Activated effector memory CD4-positive, alpha-beta T cell treated with anti-CD3 and anti-CD28 coated beads, Interleukin-2, amount 50 U/mL, for 16 hours (primary cell): ENCODE measurements at places on chromosomes 1 and 21.
A peak's percentile ranks its signal among the peaks of the same experiment; 100 is the strongest.

GRCh38 chr21:37940691-37941090, 24.4 kb upstream of the KCNJ6 start:
- DNase-seq, result no peak

DNA sequence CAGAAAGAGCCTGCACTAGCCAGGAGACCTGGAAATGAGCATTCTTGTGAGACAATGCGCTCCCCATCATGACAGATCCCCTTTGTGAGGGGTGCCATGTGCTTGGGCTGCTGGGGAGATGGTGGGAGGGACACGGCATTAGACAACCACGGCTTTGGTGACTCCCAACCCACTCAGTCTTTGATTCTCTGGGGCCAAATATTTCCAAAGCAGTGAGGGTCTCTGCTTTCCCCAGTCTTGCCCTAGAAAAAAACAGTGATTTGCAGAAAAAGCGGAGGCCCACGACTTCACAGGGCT, 10.2 kb downstream of the SLC45A3 start:
- no peak for DNase-seq

- DNase-seq, result no peak
These were observed 76.9 kb downstream of the FH start for GRCh38 chr1:241442686-241443085.

- DNase-seq, result no peak
These were observed 10.0 kb upstream of the LRRC8C start for GRCh38 chr1:89622895-89623294.

DNA sequence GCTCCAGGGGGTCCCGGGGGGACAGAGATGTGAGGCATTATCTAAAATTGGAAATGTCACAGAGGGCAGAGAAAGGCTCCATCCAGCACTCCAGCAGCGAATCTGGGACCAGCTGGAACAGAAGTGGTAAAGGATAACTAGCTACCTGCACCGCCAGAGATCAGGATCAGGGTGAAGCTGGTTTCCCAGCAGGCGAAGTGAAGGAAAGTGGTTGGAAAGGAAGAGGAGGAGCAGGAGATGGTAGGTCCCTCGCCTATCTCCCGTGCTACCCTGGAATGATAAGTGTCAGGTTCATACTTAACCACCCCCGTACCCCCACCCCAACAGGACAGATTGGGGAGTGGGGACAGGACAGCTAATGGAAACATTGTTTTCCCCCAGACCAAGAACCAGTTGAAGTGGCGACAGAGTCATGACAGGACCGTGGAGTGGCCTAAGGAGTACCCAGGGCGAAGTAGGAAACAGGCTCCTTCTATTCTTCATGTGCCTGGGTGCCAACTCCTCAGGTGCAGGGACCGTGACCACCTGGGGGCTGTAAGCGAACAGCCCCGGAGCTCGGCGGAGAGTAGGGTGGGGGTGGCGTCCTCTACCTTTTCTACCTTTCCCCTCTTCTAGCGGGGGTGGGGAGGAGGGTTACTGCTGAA, 717 bp downstream of the B4GALT3 start:
- no peak for DNase-seq

DNA sequence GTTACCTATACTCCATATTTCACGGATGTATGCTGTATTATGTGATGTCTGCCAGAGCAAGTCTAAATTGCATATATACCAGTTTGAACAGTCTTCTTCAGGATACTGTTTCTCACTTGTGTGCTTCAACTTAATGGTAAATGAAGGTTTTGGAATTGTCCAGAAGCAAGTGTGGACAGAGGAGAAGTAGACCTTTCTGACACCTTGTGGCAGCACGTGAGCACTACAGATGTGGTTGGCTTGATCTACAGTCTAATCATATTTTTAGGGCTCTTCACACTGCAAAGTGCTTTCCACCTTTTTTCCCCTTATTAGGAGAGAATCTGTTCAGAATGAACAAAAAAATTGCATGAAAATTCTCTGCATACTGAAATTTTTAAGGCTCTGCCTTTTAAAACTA, 10.9 kb downstream of the MORC3 start:
- DNase-seq, result peak; percentile 79

GRCh38 chr1:40132383-40133311, 28.5 kb upstream of the RLF start:
- DNase-seq, result no peak

GRCh38 chr21:33127154-33127867, 57.4 kb downstream of the OLIG1 start:
- DNase-seq, result peak; percentile 82

- no peak for DNase-seq
These were observed 9.1 kb downstream of the YBEY start for GRCh38 chr21:46295177-46295770.

DNA sequence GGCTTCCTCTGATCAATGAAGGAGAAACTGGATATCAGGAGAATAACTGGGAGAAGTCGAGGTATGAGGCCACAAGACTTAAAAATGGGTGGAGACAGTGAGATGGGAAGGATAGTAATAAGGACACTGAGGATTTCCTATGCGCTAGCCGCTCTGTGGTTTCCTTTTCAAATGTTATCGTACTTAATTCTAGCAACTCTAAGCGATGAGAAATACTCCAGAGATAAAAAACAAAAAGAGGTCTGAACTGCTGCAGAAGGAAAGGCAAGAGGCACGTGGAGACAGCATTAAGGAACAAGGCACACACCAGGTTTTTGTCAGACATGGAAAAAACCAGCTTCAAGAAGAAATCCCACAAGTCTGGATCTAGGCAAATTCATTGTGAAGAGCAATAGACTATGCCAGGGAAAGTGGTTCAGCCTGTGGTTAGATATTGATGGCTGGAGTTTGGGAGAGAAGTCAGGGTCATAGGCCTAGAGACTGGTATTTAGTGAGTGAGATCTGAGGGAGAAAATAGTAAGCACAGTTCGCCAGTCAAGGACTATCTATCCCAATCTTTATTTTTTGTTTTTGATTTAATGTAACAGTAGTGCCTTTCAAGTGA, 5.3 kb downstream of the CLCA2 start:
- DNase-seq, result no peak

DNA sequence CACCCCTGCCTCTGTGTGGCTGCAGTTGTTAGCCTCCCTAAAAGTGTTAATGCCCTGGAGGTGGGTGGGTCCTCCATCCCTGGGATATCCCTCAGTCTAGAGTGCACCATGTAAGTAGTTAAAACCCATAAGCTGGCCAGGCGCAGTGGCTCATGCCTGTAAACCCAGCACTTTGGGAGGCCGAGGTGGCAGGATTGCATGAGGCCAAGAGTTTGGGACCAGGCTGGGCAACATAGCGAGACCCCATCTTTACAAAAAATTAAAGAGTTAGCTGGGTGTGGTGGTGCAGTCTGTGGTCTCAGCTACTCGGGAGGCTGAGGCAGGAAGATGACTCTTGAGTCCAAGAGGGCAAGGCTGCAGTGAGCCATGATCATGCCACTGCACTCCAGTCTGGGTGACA, 10.3 kb downstream of the MYOC start:
- no peak for DNase-seq

- DNase-seq, result no peak
These were observed 24.7 kb upstream of the ADGRB2 start for GRCh38 chr1:31788825-31789256.

DNA sequence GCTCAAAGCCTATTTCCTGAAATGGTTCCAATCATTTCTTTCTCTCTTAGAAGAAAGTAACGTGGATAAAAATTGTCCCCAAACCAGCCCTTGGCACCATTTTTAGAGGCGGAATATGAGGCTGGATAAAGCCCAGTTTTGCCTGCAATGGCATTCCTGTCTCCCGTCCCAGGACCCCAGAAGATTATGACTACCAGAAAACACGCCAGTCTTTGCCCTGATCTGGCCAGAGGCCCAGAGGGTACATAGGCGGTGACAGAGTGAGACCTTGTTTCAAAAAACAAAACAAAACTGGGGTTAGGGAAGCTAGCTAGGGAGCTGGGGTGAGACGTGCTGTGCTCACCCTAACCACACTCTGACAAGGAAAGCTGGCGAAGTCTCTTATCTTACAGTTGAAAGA, at the start of gene AADACL4:
TSS of gene AADACL4 (plus strand) at position 301 of the 400 bp plus-strand sequence. CDS start 462 bp downstream, outside the sequence.
- no peak for DNase-seq

- DNase-seq, result no peak
These were observed 20.3 kb downstream of the RXRG start for GRCh38 chr1:165424454-165425216.

DNA sequence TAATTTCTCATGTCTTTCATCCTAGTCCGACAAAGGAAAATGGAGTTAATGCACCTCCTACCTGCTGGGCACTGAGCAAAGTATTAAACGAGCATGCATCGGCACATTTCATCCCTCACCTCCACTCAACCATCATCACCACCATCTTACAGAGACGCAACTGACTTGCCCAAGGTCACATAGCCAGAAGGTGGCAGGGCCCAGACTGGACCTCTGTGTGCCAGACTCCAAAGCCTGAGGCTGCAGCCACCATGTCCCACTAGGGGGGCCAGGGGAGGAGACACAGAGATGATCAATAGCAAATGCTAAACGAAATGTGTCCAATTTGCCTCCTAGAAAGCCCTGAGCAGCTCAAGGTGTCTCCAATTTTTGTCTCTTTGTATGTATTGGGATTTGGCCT, 163.7 kb upstream of the EDN2 start:
- no peak for DNase-seq

DNA sequence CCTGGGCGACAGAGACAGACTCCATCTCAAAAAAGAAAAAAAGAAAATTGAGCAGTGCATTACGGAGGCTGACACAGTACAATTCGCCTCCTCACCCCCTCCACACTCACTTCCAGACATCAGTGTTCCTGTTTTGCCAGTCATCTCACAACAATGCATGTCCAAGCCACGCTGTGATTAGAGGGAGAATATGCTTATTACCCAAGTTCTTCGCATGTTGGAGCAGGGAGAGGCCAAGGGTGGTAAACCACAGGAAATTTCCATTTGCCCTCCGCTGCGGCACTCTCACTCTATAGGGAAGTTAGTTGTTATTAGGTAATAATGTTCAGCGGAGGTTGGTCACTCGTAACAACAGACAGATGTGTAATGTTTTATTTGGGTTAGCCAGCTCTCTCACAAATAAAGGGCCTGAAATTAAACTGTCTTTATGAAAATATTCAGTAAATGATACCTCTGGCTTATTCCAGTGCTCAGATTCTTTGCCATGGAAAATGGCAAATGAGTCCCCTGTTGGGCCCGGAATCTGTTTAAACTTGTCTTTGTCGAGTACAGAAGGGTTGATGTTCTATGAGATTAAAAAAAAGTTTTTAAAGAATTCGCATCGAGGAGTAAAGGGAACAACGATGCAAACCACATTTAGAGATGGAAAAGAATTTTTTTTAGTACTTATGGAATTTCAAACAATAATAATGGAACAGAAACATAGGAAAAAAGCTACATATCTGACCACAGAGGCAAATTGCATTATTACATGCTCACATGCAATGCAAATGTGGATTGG, 33.1 kb downstream of the KCNJ15 start:
- DNase-seq, result no peak

GRCh38 chr1:208118841-208119606, 125.2 kb downstream of the PLXNA2 start:
- no peak for DNase-seq

- no peak for DNase-seq
These were observed 294.4 kb upstream of the PLXNA2 start for GRCh38 chr1:208538587-208538986.

- no peak for DNase-seq
These were observed 1352.9 kb downstream of the NCAM2 start for GRCh38 chr21:22351076-22351475.

DNA sequence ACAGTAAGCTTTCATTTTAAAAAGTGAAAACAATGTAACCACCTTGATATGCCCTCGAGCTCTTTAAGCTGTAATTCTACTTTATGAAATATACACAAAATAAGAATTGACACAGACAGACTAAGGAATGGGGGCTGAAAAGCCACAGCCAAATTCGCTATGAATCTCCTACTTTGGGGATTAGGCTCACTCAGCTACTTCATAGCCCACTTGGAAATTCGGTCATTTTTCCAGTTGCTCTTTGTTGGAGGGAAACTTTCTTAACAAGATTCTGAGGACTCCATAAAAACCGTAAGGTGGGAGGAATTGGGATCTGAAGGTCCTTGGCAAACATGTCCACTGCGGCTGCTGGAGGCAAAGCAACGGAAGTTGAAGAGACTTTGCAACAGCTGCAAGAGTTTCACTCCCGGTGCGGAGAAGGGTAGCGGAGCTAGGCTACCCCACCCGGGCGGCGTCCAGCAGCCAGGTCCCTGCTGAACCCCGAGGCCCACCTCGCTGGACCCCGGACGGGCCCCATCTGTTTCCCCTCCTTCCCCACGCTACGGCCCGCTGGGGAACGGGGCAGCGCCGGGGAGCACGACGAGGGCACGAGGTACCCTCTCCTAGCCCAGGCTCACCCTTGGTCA, 634 bp downstream of the MYCBP start:
- peak; percentile 77 for DNase-seq

GRCh38 chr1:214983126-214983869, 99.2 kb upstream of the KCNK2 start:
- no peak for DNase-seq

- DNase-seq, result no peak
These were observed 13.8 kb downstream of the RXRG start for GRCh38 chr1:165431079-165431478.

DNA sequence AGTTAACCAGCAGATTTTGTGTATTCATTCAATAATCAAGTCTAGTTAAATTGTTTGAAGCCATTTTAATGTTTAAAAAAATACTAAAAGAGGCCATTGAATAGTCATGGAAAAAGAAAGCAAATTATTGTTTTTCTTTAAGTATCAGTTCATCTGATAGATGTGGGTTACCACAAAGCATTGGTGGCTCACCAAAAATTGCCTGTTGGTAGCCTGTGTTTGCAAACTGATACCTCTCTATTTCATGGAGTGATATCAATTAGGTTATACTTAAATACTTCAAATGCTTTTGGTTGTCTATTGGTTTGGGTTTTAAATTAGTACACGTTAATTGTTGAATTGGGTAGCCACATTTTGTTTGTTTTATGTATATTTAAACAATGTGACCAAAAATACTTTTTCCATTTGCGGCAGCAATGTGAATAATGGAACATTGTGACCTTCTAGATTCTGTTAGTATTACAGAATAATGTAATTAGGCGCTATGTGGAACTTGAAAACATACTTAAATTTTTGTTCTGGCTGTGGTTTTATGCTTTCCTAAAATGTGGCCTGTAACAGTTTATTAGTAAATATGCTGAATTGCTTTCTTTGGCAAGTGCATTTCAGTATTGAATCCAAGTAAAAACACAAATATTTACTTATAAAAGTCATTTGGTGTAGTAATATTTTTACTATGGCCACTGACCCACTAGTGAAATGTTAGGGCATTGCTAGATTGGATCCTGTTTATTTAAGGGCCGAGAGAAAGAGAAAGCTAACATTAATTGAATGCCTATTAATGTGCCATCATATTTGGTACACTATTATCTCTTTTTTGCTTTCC, 37.1 kb upstream of the NBL1 start:
- peak; percentile 75 for DNase-seq

- no peak for DNase-seq
These were observed 121.0 kb upstream of the UBE2U start for GRCh38 chr1:64082459-64082858.

- no peak for DNase-seq
These were observed 380.5 kb upstream of the PRMT6 start for GRCh38 chr1:106676021-106676420.

GRCh38 chr1:150881331-150882070, 5.1 kb upstream of the ARNT start:
- DNase-seq, result no peak
